ENCODE measurements at places on chromosomes 11 and 22.

GRCh38 chr11:75428281-75428724 is 4.7 kb downstream of the KLHL35 start:
- DNase-seq = peak; percentile 90

GRCh38 chr11:115552151-115552772 is 48.0 kb upstream of the CADM1 start:
- DNase-seq = no peak

GRCh38 chr22:36930041-36930935 is 16.9 kb downstream of the CSF2RB start:
- no peak for DNase-seq

DNA sequence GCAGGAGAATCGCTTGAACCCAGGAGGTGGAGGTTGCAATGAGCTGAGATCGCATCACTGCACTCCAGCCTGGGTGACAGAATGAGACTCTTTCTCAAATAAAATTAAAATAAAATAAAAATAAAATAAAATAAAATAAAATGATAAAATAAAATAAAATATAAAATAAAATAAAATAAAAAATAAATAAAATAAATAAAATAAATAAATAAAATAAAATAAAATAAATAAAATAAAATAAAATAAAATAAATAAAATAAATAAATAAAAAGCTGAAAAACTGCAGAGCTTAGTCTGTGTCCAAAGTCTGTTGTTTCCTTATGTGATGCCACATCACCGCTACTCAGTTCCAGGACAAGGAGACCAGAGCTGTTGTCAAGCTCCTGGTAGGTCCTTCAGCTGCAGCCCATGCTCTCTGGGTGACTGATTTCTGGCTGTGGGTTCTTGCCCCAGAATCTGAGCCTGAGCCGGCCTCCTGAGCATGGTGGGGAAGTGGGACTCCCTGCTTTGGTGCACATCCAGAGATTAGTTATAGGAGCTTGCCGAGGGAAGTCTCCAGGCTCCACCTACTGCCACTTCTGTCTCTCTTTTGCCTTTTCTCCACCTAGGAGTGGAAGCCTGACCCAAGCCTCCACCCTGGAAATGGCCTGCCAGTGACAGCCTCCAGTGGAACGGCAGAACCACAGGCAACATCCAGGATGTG is 31.3 kb upstream of the ADA2 start:
- DNase-seq = no peak

DNA sequence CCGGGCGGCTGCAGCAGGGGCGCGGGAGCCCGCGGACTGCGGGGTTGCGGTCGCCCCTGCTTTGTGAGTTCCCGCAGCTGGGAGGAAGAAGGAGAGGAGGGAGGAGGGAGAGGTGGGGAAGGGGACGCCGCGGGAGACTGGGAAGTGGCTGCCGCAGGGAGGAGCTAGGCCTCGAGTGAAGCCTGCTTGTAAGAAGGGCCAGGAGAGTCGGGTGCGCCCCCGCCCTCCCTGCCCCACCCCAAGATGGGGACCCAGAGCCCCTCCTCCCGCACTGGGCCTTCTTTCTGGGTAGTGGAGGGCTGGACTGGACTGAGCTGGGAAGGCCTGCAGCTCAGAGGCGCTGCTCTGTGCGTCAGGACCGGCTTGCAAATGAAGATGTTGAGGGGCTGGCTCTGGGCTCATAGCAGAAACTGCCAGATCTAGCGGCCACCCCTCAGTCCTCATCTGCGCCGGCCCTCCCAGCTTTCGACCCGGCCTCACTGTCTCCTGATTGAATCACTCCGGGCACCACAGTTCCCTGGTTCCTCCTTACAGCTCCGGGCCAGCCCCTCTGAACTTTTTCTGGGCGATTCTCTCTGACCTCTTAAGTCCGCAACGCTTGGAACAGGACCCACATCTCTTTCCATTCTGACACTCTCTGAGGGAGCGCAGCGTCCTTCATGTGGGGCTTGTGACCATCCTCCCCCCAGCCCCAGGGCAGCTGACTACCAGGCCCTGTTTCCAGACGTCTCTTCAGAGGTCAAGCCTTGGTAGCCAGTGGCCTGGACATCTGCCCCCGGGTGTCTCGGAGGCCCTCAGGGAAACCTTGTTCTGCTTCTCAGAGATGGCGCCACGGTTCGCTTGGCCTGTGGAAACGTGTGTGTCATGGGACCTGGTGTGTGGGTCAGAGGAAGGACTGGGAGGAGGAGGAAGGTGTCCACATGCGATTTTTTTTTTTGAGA is 21.9 kb downstream of the SERPINH1 start:
- peak; percentile 62 for DNase-seq

DNA sequence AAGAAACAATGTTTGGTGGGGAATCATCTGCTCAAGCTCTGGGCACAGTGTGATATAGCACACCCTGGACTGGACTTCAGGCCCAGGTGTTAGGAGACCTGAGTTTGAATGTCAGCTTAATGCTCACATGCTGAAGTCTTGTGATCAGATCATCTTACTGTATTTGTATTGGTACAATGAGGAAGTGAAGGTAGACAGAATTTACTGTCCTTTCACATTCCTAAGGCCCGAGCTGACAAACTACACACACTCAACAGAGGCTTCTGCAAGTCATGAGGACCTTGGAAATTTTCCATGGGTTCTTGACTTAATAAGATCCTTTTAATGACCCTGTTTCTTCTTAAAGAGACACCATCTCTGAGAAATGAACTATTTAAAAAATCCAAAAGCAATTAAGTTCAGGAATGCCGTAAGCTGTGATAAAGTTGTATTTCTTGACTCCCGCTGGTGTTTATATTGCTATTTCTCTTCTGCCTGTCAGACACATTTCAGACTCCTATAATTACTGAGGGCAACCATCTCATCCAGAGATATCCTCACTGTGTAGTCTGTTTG is 802.0 kb downstream of the DLG2 start:
- no peak for DNase-seq

- DNase-seq = no peak
These were observed 230.4 kb upstream of the MTNR1B start for GRCh38 chr11:92739041-92739440.

DNA sequence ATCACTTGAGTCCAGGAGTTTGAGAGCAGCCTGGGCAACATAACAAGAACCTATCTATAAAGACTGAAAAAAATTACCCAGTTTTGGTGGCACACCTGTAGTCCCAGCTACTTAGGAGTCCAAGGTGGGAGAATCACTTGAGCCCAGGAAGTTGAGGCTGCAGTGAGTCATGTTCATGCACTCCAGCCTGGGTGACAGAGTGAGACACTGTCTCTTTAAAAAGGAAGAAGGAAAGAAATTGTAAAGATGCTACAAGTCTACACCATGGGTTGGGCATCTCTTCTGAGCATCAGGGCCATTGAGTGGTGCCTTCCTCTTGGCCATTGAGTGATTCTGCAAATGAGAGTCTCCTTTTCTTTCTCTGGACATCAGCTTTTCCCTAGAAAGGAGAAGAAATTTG is 15.7 kb upstream of the MTMR3 start:
- DNase-seq = no peak

DNA sequence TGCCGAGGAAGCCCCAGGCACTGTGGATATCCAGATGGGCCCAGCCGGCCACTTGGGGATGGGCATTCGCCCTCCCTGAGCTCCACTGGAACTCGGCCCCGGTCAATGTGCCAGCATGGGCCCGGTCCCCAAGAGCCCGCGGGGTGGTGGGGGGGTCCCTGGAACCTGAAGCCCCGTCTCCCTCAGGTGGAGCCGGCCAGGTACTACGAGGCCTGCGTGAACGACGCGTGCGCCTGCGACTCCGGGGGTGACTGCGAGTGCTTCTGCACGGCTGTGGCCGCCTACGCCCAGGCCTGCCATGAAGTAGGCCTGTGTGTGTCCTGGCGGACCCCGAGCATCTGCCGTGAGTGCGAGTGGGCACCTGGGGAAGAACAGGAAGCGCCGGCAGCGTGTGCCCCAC is 21.2 kb downstream of the MUC5AC start:
- no peak for DNase-seq

- DNase-seq = no peak
These were observed 377.6 kb downstream of the CADM1 start for GRCh38 chr11:115126515-115127208.

- no peak for DNase-seq
These were observed 11.5 kb downstream of the RELT start for GRCh38 chr11:73387594-73388264.

GRCh38 chr11:84580428-84580827 is 1046.7 kb downstream of the DLG2 start:
- DNase-seq = no peak

- no peak for DNase-seq
These were observed 13.3 kb downstream of the IL17REL start for GRCh38 chr22:49999063-49999945.

DNA sequence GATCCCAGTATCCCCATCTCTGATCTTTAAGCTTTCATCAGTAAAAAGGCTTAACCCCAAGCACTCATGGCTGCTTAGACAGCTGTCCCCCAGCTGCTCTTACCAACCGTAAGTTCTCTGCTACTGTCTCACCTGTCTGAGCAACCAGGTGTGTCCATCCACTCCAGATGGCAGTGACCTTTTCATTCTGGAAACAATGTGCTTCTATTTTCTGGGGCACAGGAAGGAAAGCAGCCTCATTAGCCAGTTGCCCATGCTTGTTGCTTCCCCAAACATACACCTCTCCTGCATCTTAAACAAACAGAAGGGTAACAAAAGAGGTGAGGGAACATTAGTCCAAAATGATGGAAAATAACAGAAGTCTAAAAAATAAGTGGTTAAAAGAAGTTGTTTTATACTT is 24.4 kb downstream of the SERGEF start:
- DNase-seq = no peak

GRCh38 chr11:95549301-95549700 is 240.3 kb downstream of the FAM76B start:
- no peak for DNase-seq

DNA sequence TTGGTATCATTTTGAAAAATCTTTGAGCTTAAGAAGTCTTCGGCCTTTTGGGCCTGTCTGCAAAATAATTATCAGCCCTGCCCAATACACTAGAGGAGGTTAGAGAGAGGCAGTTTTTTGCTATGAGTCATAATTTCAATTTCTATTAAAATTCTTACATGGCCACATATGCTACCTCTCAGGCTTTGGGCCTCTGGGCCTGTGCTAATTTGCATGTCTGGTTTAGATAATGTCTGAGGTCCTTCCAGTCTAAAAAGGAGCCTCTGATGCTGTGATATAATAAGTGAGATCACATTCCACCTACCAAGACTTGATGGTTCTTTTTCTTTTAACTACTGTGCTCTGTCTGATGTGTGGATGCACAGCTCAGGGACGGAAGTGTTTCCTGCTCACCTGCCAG is 70.8 kb downstream of the KCNJ1 start:
- no peak for DNase-seq

DNA sequence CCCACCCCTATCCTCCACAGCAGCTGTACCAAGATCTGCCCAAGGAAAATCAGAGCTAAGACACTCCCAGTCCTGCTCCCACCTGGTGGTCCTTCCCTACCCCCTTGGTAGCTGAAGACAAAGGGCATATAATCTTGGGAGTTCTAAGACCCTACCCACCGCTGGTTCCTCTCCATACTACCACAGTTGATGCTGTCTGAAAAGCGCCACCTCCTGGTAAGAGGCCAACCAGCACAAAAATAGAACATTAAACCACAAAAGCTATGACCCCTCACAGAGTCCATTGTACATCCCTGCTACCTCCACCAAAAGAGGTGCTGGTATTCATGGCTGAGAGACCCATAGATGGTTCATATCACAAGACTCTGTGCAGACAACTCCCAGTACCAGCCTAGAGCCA is 161.5 kb upstream of the ARHGAP42 start:
- DNase-seq = no peak

DNA sequence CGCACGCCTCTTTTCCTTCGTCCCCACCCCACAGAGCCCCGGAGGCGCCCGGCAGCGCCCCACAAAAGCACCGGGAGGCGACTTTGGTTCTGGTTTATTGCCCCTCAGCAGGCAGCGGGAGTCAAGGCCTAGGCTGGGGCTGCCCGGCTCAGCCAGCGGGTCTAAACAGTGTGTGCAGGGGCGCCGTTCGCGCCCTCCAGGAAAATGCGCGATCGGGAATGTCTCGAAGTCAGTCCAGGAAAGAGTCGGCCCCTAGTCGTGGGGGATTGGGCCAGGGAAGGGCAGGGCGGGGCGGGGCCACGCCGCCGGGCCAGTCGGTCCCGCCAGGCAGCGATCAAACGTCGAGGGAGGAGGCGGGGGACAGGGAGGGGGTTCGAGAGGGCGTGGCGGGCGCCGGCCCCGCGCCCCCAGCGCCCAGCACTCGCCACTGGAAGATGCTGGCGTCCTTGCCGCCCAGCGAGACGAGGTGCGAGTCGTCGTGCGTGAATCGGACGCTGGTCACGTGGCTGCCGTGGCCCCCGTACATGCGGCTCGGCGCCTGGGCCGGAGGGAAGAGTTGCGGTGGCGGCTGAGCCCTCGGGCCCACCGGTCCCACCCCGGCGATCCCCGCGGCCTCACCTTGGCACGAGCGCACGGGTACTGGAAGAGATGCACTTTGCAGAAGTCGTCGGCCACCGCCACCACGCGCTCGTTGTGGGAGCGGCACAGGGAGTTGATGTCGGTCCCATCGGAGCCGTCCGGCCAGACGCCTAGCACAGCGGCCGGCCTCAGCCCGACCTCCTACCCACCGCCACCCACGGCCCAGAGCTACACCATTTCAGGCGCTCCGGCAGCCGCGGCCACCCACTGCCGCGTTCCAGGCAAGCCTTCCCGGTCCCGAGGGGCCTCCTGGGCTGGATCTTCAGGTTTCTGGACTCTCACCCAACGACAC is 741 bp upstream of the MTA2 start:
- peak; percentile 79 for DNase-seq

Measured in pons (tissue), 1 donor.